Renal cortex interstitium (tissue), 15 donors: ENCODE measurements at places on chromosomes 16 and 17.

DNA sequence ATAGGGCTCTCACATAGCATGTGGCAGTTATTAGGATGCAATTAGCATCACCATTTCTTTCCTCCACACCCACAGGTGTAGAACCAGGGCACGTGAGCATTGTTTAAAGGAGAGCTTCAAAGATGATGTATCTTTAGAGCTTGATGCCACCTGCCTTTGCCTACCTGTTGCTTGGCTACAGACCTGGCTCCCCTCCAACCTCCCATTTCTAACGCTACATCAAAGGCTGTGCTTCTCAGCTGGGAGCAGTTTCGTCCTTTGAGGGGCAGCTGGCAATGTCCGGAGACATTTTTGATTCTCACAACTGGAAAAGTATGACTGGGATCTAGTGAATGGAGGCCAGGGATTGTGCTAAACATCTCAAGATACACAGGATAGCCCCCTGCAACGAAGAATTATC lies 78.5 kb upstream of the CLEC3A start:
- no peak for DNase-seq

GRCh38 chr16:25010542-25010941 lies 4.6 kb downstream of the ARHGAP17 start:
- no peak for DNase-seq

DNA sequence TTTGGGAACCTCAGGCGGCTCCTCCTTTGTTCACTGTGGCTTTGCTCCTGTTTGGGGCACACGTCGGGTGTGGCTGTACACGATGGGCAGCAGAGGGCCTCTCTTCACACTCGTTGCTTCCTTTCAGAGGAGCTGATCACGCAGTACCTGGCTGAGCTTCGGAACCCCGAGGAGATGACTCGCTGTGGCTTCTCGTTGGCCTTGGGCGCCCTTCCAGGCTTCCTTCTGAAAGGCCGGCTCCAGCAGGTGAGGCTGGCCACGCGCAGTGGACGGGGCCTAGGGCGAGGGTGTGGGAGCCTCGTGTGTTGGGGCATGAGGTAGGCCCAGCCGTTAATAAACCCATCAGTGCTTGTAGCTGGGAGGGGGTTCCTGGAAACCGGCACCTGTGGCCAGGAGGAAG lies 85.0 kb upstream of the ZNF750 start:
- no peak for DNase-seq

DNA sequence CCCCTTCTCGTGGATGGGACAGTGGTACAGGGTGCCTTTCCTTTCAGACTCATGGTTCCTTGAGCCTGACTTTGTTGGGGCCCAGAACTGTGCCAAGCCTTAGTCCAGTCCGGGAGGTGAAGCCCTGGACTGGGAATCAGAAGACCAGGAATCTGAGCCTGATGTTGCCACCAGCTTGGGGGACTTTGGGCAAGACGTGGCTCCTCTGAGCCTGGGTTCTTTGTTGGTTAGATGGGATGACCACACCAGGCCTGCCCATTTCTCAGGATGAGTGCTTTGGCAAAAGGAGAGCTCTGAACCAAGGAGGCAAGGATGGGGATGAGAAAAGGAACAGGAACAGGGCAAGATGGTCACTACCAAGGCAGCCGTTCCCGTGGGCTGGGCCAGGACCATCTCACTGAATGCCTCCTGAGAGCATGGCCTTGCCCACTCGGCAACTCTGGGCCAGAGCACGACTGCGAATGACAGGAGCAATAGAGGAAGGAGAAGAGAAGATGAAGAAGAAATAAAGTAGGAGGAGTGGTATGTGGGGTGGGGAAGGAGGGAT lies 32.5 kb downstream of the PITPNM3 start:
- DNase-seq, result no peak

GRCh38 chr17:11925262-11926021 lies 71.8 kb downstream of the ZNF18 start:
- no peak for DNase-seq

- no peak for DNase-seq
Observed at GRCh38 chr17:77319211-77320043, 178.7 kb downstream of the SEC14L1 start.

GRCh38 chr17:65172496-65173136 lies 35.4 kb downstream of the RGS9 start:
- DNase-seq, result no peak

DNA sequence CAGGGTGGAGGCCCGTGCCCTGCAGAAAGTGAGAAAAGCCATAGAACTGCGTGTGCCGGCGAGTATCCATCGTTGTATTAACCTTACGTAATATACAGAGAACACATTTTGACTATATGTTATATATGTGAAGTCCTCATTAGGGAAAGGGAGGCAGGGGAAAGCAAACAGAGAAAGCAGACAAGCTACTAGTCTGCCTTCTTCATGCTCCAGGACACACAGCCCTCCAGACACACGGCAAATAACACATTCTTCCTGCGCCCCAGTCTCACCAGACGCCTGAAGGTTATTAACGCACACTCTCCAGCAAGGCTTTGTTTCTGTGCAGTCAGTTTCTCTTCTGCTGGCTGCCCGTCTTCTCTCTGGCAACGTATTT lies 28.8 kb downstream of the PRDM7 start:
- DNase-seq, result no peak

DNA sequence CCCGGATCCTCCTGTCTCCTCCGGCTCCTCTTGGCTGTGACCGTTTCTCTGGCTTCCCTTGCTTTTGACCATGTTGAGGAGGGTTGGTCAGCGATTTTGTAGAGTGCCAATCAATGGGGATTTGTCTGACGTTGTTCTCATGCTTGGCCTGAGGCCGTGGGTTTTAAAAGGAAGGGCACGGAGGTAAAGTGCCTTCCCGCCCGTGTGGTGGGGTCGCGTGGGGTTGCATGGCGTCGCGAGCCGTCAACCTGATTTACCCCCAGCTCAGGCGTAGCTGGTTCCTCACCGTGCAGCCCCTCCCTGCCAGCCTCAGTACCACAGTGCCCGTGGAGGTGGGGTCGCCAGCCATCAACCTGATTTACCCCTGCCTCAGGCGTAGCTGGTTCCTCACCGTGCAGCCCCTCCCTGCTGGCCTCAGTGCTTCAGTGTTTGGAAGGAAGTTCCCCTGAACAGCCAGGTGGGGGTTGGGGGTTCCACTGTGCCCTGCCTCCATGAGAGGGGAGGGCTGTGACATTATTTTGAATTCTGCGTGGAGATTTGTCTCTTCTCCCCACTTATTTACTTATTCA lies 5.0 kb downstream of the TPSAB1 start:
- DNase-seq, result no peak

- no peak for DNase-seq
Observed at GRCh38 chr17:81814748-81815645, 11.0 kb downstream of the GCGR start.

DNA sequence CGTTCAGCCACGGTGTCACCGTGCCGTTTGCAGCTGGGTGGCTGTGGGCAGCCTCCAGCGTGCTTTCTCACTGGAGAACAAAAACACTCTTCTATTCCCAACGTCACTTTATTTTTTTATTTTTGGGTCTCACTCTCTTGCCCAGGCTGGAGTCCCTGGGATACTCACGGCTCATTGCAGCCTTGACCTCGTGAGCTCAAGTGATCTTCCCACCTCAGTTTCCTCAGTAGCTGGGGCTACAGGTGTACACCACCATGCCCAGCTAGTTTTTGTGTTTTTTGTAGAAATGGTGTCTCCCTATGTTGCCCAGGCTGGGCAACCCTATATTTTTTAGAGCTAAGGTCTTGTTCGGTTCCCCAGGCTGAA lies 34.4 kb upstream of the ZC3H18 start:
- DNase-seq, result no peak

DNA sequence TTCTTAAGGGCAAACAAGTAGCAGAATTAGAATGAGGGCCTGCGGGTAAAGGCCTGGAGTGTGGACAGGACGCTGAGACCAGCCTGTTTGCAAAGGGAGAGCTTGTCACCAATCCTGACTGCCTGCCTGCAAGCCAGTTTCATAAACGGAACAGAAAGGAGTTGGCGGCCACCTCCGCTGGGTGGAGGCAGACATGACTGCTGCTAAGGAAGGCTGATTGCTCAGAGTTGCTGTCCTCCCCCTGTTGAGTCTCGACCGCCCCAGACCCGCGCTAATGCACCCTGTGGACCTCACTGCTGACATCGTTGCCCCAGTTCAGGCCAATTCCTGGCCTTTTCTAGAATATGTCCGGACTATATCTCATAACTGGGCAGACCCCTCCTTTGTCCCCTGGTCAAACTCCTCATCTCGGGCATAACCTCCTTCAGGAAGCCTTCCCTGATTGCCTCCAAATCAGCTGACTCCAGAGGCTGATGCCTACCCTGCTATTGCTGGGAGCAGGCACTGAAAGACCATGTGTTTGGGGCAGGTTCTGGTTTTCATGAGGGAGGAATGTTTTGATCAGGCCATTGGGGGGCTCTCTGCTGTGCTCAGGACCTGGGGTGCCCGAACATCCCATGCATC lies 153.0 kb upstream of the CIBAR2 start:
- DNase-seq, result no peak

GRCh38 chr17:76307966-76308338 lies at the start of gene QRICH2:
Gene QRICH2, minus strand, starts transcription at chr17:76308276. Its CDS starts 278 bp downstream, at chr17:76307998.
- DNase-seq, result no peak

GRCh38 chr16:57529391-57530103 lies 6.8 kb downstream of the CCDC102A start:
- DNase-seq, result no peak

GRCh38 chr17:57585341-57586195 lies 159.5 kb downstream of the CCDC182 start:
- DNase-seq, result no peak

GRCh38 chr16:1980030-1980769 lies 1.1 kb downstream of the NOXO1 start:
- no peak for DNase-seq

DNA sequence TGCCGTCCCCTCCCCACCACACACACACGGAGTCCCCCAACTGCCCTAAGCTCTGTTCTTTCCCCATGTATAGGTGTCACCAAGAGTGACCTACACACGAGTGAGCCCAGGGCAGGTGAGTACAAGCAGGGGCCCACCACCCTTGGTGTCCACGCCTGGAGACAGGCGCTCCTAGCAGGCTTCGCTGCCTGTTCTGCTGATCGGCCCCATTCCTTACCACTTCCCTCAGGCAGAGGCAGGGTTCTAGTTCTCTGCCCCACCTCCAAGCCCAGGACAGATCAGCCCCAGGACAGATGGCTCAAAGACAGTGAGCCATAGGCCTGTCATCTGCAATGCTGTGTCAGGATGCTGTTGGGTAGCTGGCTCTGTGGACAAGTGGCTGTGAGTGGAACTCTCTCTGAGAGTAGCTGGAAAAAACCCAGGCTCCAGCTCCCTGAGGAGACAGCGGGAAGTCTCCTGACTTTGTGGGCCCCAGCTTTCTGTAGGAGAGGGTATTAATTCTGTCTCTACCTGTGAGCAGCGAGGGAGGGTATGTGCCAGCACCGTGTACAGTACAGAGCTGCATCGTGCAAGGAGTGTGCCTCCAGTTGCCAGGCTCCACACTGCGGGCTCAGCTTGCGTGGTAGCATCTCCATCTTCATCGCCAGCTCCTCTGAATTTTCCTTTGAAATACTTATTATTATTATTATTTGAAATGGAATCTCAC lies 897 bp downstream of the TP53I13 start:
- no peak for DNase-seq

GRCh38 chr16:10940501-10941079 lies 1.7 kb downstream of the DEXI start:
- DNase-seq, result no peak

GRCh38 chr17:64348666-64349065 lies 42.0 kb downstream of the PECAM1 start:
- DNase-seq, result no peak

DNA sequence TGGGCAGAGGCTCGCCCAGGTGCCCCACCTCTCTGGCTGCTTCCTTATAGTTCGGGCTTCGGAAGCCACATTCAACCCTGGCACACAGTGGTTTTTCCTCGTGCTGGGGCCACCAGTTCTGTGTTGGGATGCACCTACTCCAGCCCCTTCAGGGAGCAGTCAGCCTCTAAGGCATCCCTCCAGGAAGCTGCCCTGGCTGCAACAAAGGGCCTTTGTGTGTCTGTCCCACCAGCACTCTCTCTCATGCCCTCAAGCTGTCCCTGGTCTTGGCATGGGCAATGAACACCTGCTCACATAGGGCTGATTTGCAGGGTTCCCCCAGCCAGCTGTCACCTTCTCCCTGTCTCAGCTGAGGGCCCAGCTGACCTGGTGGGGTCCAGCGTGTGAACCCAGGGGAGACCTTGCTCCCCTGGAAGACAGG lies 754 bp upstream of the NOXO1 start:
- no peak for DNase-seq

GRCh38 chr16:75261590-75262078 lies 10.2 kb upstream of the BCAR1 start:
- no peak for DNase-seq

- DNase-seq, result no peak
Observed at GRCh38 chr16:4938683-4939030, 1.7 kb upstream of the PPL start.

GRCh38 chr17:73342050-73342522 lies 30.3 kb upstream of the CDC42EP4 start:
- DNase-seq, result peak; percentile 83

- DNase-seq, result peak; percentile 42
Observed at GRCh38 chr17:78040440-78041385, 82.2 kb downstream of the TNRC6C start.

DNA sequence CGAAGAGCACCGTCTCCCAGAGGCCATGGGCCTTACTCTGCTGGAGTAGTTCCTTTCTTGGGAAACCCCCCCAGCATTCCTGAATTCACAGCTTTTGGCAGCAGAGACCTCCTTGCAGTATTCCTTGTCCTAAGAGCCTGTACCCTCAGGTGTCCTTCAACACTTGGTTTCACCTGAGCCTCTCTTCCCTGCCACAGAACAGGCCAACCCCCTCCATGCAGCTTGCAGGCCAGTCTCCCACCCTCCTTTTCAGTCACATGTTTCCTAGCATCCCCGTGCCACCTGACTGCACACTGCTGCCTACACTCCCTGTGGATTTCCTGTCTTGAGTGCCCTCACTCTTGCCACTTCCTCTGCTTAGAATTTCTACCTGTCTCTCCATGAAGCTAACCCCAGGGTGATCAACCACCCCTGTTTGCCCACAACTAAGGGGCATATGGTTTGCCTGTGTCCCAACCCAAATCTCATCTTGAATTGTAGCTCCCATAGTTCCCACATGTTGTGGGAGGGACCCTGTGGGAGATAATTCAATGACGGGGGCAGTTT lies 65.5 kb downstream of the DYNLRB2 start:
- no peak for DNase-seq

DNA sequence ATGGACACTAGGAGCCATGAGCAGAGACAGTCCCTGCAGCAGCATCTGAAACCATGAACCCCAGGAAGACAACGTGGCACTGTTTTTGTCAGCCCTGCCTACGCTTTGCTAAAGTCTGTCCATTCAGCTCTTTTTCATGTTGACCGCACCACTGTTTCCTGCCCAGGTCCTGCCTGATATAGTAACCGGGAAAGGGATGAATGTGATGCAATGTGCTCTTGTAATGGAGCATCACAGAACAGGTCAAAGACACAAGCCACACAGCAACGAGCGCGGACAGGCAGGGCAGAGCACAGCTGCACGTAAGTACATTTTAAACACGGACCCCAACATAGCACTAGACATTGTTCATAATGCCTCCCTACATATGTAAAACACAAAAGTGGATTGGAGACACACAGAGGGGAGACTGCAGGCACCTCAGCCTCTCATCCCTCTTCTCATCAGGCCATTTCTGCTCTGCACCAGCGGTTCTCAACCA lies 16.9 kb upstream of the TNFRSF13B start:
- DNase-seq, result no peak

- no peak for DNase-seq
Observed at GRCh38 chr16:15776572-15776971, 80.3 kb downstream of the MYH11 start.

- no peak for DNase-seq
Observed at GRCh38 chr17:50095626-50096037, 481 bp downstream of the PDK2 start.

GRCh38 chr17:50283714-50284113 lies 9.4 kb downstream of the TMEM92 start:
- no peak for DNase-seq
